COR-L47 (cell line): ENCODE measurements at places on chromosomes 13 and 19.

- no peak for DNase-seq
Measured at GRCh38 chr13:60757501-60758215, 360.6 kb downstream of the TDRD3 start.

GRCh38 chr13:20142023-20142926, 18.6 kb downstream of the GJA3 start:
- DNase-seq = no peak

GRCh38 chr13:51584731-51585672, 740 bp downstream of the WDFY2 start:
- peak; percentile 62 for DNase-seq

GRCh38 chr13:66704110-66704509, 526.0 kb downstream of the PCDH9 start:
- no peak for DNase-seq

- DNase-seq = peak; percentile 20
Measured at GRCh38 chr13:31160857-31161556, 697 bp downstream of the HSPH1 start.

DNA sequence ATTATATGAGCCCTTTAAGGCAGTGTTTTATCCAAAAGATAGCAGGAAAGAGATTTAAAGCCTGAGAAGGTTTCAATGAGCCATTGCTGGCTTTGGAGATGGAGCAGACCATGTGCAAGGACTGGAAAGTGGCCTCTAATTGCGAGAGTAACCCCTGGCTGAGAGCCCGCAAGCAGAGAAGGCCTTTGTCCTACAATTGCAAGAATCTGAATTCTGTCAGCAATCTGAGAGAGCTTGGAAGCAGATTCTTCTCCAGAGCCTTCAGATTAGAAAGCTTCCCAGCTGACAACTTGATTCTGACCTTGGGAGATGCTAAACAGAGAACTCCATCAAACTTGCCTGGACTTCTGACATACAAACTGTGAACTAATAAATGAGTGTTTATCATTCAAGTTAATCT, 528.7 kb upstream of the KLF12 start:
- no peak for DNase-seq

DNA sequence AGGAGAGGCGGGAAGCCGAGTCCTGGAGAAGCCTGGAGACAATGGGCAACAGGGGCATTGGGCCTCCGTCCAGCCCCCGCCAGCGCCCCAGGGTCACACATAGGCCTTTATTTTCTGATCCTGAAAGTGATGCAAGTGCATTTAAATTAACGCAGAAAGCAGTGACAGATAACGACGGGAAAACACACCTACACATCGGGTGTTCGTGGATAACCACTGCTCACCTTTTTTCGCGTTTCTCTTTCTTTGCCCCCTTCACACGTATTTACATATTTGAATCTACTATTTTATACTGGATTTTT, 30.4 kb upstream of the GRTP1 start:
- no peak for DNase-seq

- DNase-seq = no peak
Measured at GRCh38 chr19:38571682-38572081, 46.1 kb downstream of the MAP4K1 start.

GRCh38 chr19:4069331-4069959, 2.7 kb upstream of the ZBTB7A start:
- DNase-seq = no peak
